ENCODE measurements at places on chromosomes 11 and 22.

DNA sequence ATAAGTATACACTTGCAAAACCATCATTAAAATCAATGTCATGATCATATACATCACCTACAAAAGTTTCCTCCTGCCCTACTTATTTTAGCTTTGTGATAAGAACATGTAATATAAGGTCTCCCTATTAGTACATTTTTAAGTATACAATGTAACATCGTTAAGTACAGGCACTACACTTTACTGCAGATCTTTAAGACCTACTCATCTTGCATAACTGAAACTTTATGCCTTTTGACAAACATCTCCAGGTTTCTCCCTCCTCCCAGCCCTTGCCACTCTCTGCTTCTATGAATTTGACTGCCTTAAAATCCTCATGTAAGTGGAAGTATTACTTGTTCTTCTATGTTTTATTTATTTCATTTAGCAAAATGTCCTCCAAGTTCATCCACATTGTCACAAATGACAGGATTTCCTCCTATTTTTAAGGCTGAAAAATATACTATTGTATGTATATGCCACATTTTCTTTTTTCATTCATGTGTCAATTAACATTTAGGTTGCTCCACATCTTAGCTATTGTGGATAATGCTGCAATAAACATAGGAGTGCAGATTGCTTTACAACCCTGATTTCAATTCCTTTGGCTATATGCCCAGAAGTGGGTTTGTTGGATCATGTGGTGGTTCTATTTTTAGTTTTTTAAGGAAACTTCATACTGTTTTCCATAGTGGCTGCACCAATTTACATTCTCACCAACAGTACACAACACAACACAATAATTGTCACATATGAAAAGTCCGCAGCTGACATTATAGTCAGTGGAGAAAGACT, 471.1 kb upstream of the ANO3 start:
- DNase-seq = no peak

- DNase-seq = no peak
Measured at GRCh38 chr11:61912530-61912898, 4.9 kb downstream of the RAB3IL1 start.

DNA sequence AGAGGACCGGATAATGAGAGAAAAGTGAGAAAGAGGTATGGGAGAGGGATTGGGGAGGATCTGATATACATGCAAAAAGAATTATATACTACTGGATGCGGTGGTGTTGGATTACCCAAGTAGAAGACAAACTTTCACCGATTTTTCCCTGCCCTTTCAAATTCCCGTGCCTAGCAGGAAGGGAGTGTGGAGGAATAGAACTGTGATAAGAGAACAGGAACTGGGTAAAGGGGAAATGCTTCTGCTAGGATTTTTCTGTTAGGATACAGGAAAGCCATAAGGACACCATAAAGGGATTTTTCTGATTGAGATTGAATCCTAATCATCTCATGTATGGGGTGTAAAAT, 480 bp upstream of the MTMR2 start:
- no peak for DNase-seq

DNA sequence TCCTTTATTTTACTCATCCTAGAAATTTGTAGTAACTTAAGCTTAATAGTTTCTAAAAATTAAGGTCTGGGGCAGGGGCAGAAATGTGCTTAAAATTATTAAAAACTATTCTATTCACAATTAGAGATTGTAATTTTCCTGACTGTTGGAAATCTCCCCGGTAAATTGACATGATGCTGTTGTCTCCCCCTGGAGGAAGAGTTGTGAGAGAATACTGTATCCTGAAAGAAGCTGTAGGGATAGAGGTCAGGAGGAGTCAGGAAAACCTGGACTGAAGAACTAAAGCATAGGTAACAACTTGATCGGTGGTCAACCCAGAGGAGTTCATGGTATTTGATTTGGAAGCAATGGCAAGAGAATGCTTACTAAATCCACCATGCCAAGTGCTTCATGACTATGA, 16.2 kb upstream of the ESAM start:
- no peak for DNase-seq

- no peak for DNase-seq
Measured at GRCh38 chr22:45205276-45205925, 35.3 kb downstream of the KIAA0930 start.

GRCh38 chr11:122874991-122875390, 7.6 kb upstream of the JHY start:
- DNase-seq = no peak

GRCh38 chr11:110000850-110001249, 92.3 kb upstream of the ZC3H12C start:
- DNase-seq = no peak

DNA sequence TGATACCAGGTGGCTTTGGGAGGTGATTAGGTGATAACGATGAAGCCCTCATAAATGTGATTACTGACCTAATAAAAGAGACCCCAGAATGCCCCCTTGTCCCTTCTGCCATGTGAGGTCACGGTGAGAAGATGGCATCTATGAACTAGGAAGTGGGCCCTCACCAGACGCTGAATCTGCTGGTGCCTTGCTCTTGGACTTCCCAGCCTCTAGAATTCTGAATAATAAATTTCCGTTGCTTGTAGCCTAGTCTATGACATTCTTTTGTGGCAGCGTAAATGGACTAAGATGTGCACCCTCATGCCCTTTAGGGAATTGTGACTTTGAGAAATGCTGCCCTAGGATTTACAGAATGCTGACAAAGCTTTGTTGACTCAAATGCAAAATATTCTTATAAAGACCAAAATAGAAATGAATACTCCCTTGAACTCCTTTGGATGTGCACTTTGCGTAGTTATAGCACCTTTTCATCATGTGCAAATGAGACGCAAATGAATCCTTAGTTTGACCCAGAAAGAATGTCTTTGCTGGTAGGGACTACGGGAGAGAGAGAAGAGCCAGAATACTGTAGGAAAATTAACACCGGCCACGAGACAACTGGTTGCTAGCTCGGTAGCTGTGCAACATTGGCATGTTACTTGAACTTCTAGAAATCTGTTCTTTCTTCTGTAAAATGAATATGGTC, 24.8 kb upstream of the EHF start:
- DNase-seq = no peak

GRCh38 chr22:39490135-39490798, 11.8 kb upstream of the MIEF1 start:
- DNase-seq = peak; percentile 77

- DNase-seq = no peak
Measured at GRCh38 chr11:77267962-77268361, 33.5 kb downstream of the GDPD4 start.

DNA sequence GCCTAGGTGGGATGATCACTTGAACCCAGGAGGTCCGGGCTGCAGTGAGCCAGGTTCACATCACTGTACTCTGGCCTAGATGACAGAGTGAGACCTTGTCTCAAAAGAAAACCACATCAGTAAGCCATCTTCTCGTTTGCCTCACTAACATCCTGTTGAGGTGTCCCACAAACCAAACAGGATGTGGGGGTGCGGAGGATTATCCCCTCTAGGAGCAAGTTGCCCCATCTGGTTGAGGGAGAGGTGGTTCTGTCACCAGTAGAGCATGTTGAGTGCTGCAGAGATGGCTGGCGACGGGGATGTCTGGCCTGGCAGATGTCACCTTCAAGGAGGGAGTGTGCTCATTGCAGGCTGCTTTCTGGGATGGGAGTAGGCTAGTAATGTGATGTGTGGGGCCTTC, 72.4 kb downstream of the ZNRF3 start:
- DNase-seq = peak; percentile 49

DNA sequence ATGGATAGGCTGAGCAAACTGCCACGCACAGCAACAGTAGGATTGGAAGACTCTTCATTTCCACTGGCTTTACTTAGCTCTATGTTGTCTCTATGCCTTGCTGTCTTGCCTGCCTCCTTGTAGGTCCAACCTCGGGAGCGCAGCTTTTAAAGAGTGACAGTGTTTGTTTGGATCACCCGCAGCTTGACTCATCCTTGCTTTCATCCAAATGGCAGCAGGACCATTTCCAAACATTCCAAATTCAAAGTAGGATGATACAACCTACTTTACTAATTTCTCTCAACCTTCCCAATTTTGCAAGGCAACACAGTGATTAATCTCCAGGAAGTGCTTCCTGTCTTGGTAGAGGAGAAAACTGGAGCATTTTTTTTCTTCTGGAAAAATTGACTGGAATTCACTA, at the start of gene MMP3:
MMP3 (minus strand) TSS at position 121 of the 400 bp plus-strand sequence; CDS start at position 58, 63 bp downstream.
- DNase-seq = no peak

DNA sequence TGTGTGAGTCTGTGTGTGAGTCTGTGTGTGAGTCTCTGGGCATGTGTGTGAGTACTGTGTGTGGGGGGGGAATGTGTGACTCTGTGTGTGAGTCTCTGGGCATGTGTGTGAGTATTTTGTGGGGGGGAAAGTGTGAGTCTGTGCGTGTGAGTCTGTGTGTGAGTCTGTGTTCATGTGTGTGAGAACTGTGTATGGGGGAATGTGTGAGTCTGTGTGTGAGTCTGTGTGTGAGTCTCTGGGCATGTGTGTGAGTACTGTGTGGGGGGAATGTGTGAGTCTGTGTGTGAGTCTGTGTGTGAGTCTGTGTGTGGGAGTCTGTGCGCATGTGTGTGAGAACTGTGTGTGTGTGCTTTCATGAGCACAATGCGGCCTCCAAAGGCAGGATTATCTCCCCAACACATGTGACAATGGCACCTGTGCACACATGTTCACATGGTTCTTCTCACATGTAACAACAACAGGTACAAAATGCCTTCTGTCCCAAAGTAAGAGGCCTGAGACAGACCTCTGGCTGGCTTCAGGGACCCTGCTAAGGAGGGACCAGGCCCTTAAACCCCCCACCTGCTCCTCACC, 1.6 kb downstream of the CD5 start:
- DNase-seq = no peak

- no peak for DNase-seq
Measured at GRCh38 chr11:49995565-49995964, 13.2 kb upstream of the OR4C12 start.

- no peak for DNase-seq
Measured at GRCh38 chr22:39984006-39984405, 10.7 kb upstream of the FAM83F start.

DNA sequence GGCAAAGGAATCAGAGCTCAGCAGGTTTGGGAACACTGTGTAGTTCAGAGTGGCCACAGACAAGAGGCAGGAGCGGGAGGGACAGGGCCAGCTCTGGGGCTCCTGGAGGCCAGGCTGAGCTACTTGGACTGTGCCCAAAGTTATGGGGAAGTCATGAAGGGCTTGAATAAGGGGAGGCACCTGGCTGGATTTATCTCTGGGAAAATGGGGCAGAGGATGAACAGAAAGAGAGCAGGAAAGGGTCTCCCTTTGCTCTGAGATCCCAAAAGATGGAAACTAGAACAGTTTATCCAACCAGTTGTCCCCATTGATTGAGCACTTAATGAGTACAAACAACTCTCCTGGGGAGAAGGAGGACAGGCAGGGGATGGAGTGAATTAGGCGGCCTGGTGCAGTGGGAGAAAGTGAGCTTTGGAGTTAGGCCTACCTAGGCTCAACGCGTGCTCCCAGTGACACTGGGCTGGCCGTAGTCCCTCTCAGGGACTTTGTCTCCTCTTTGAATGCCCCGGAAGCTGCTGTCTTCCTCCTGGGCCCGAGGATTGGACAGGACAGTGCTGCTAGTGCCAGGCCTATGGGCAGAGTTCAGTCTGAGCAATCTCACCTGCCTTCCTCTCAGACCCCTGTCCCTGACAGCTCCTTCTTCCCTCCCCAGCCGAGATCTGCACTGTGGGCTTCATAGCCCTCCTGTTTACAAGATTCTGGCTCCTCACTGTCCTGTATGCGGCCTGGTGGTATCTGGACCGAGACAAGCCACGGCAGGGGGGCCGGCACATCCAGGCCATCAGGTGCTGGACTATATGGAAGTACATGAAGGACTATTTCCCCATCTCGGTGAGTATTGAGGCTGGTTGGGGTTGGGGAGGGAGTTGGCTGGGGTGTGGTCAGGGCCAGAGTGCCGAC, 2.0 kb downstream of the MOGAT2 start:
- no peak for DNase-seq

DNA sequence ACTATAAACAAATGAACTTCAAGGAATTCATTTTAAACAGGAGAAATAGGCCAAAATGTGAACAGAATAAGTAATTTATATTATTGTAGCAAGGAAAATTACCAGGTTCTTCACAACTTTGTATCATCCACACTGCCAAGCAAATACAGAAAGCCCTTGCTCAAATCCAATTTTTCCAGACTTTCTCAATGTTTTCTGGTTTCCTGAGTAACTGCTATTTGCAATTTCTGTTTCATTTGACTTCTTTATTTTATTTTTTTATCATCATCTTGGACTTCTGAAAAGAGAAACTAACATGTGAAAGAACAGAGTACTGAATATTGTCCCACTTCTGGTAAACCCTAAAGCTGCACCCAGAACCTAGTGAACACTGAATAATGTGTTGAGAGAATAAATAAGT, 61.0 kb downstream of the SLC1A2 start:
- DNase-seq = no peak

- no peak for DNase-seq
Measured at GRCh38 chr22:49628391-49629260, 199.0 kb downstream of the BRD1 start.

DNA sequence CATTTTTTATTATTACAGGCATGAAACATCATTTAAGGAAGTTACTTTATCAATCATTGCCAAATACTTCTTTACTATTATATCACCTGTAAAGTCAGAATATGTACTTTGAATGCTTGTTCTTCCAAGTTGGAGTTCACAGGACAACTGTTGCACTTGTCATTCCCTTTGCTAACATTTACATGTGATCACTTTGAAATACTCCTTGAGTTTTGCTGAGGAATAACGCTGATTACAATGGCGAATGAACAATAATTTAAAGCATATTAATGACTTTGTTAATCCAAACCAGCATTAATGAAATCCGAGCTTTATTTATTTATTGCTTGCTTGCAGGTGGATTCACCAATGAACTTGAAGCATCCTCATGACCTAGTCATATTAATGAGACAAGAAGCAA, 20.2 kb downstream of the TTC17 start:
- DNase-seq = no peak

GRCh38 chr11:92024788-92025187, 199.8 kb upstream of the FAT3 start:
- no peak for DNase-seq

GRCh38 chr11:63614136-63614671, at the start of gene PLAAT3:
Gene PLAAT3 (minus strand): TSS chr11:63614433. CDS start chr11:63614014, 419 bp downstream.
- DNase-seq = peak; percentile 13

DNA sequence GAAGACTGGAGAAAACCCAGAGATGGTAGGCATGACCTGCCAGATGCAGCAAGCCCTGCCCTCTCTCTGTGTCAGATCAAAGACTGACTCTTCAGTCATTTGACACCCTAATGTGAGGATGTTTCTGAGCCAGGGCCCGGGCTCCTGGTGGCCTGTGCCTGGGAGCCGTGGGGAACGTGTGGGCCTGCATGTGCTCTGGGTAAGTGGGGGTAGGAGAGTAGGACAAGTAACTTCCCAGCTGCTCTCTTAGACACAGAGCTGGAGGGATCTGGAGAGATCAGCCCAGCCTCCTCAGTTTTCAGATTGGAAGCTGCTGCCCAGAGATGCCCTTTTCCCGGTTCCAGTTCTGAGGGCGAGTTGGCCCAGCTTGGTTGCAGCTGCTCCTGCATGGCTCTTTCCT, 110.8 kb downstream of the TEAD1 start:
- DNase-seq = no peak

- DNase-seq = no peak
Measured at GRCh38 chr11:96288915-96289314, 54.1 kb downstream of the MAML2 start.

All from activated CD4-positive, alpha-beta T cell treated with anti-CD3 and anti-CD28 coated beads, Interleukin-2, amount 50 U/mL, for 1 hour (primary cell).